ENCODE measurements at places on chromosomes 11 and 22. TPM values are rescaled to one million over a fixed set of nuclear protein-coding genes. Genes with fewer than 3 reads are reported as not detected.

The PDXP gene
- 16.5 TPM for total RNA-seq

The NCAM1 gene
- total RNA-seq: 1.9 TPM

The CTSD gene
- 2,062 TPM for total RNA-seq

The OR8G1 gene
- total RNA-seq: not detected

The FBLN1 gene
- 240 TPM for total RNA-seq

The ADM gene
- 239 TPM for total RNA-seq

The SCUBE2 gene
- total RNA-seq: 3.3 TPM

The RNASEH2C gene
- 55.6 TPM for total RNA-seq

The ANGPTL5 gene
- total RNA-seq: 2.4 TPM

The TMPRSS5 gene
- 1.6 TPM for total RNA-seq

The RTN4R gene
- 1.5 TPM for total RNA-seq

The CNGA4 gene
- not detected for total RNA-seq

The TRPC6 gene
- 43.8 TPM for total RNA-seq

The OR52N4 gene
- not detected for total RNA-seq

The DEPDC7 gene
- total RNA-seq: 2.9 TPM

The GPR83 gene
- total RNA-seq: not detected

All from osteocyte (in vitro differentiated cells).